ENCODE measurements at places on chromosomes 16 and 17.
A peak's percentile ranks its signal among the peaks of the same experiment; 100 is the strongest.

- no peak for DNase-seq
These were observed 59.0 kb upstream of the RPH3AL start for GRCh38 chr17:411421-412120.

- no peak for DNase-seq
These were observed 33.5 kb downstream of the GNA13 start for GRCh38 chr17:65022751-65023700.

GRCh38 chr16:104928-105327, 26.9 kb downstream of the MPG start:
- no peak for DNase-seq

GRCh38 chr17:42779304-42779935, 990 bp upstream of the WNK4 start:
- DNase-seq, result no peak

- DNase-seq, result peak; percentile 40
These were observed 20.5 kb downstream of the SLC7A6 start for GRCh38 chr16:68284847-68285246.

- DNase-seq, result no peak
These were observed 82.5 kb downstream of the NXN start for GRCh38 chr17:896953-897661.

DNA sequence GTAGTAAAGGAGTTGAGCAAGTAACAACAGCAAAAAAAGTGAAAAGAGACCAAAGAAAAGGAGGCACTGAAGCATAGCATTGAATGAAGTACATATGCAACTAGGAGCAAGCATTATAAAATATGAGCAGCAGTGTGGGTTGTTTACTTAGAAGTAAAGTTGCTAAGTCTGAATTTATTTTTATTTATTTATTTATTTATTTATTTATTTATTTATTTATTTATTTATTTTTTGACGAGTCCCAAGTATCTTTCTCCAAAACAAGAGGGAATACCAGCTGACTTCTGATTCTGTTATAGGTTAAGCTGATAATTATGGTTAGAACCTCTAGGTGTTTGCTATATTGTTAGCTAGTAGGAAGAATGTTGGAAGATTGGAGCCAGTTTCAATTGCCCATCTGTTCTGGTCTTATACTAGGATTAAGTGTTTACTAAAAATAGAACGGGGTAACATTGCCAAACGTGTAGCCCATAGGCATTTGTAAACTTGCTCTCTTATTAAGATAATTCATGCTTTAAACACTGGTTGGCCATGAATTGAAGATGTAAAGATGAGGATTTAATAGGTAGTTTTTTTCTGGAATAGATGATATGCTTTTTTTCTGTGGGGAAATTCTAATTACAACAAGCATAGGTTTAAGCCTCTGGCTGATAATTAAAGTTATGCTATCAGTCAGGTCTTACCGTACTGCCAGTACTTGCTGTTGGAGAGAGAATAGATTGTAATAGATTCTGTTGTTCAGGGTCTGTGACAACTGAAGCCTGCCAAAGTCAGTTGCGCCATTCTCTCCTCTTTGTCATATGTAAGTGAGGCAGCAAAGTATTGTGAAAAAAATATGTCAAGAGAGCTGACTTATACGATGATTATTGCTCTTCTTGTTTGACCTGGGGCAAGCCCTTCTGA, 66.7 kb downstream of the PPM1E start:
- no peak for DNase-seq

- no peak for DNase-seq
These were observed 147.7 kb downstream of the SKAP1 start for GRCh38 chr17:48282303-48282702.

GRCh38 chr17:46935658-46936266, 12.8 kb downstream of the GOSR2 start:
- no peak for DNase-seq

DNA sequence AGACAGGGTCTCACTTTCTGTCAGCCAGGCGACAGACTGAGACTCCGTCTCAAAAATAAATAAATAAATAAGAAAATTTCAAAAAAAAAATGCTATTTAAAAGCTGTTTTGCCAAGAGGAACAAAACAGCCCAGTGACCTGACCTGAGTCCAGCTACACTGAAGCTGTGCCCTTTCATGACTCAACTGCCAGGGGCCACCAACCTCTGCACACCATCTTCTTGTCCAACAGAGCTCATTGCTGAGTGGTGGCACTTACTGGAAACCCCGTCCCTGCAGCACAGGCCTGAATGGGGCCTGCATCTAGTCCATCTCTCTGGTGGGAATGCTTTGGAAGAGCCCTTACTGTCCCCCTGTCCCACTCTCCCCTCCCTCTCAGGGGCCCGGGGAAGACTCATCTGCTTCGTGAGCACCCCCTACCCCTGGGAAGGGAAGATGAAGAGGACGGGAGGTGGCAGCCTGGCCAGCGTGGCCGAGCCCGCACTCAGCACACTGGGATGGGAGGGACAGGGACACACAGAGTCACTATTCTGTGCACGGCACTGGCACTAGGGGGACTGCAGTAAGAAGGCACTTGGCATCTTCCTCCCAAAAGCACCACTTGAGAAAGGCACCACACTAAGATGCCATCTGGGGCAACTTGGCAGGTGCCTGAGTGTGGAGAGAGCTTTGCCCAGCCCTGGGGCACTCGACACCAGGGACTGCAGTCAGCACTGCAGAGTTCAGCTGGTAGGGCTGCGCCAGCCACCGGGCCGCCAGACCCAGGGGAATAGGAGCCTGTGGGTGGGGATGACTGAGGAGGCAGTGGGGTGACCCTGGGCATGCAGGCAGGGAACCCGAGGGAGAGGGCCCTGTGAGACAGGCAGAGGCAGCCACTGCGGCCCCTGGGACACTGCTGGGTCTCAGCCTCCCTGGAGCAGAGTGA, 13.5 kb downstream of the FBXO31 start:
- DNase-seq, result no peak

DNA sequence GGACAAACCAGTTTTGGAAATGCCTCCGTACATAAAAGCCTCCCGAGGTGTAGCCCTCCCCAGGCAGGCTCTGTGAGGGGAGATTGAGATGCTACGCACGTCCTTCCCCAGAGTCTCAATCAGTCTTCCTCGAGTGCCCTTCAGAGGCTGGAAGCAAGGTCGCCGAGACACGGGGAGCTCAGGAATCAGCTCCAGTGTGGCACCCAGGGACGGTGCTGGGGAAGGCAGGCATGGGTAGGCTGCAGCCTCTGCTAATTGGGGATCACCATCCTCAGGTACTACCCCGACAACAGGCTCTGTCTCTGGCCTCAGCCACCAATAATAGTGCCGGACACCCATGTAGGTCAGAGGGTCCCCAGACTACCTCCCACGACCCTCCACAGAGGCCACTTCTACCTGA, 28.1 kb upstream of the GSG1L start:
- no peak for DNase-seq

GRCh38 chr16:65061935-65062518, 59.8 kb downstream of the CDH11 start:
- no peak for DNase-seq

- no peak for DNase-seq
These were observed 10.6 kb upstream of the DUS1L start for GRCh38 chr17:82076018-82076784.

- peak; percentile 37 for DNase-seq
These were observed 64.3 kb downstream of the CNGB1 start for GRCh38 chr16:57906382-57907316.

DNA sequence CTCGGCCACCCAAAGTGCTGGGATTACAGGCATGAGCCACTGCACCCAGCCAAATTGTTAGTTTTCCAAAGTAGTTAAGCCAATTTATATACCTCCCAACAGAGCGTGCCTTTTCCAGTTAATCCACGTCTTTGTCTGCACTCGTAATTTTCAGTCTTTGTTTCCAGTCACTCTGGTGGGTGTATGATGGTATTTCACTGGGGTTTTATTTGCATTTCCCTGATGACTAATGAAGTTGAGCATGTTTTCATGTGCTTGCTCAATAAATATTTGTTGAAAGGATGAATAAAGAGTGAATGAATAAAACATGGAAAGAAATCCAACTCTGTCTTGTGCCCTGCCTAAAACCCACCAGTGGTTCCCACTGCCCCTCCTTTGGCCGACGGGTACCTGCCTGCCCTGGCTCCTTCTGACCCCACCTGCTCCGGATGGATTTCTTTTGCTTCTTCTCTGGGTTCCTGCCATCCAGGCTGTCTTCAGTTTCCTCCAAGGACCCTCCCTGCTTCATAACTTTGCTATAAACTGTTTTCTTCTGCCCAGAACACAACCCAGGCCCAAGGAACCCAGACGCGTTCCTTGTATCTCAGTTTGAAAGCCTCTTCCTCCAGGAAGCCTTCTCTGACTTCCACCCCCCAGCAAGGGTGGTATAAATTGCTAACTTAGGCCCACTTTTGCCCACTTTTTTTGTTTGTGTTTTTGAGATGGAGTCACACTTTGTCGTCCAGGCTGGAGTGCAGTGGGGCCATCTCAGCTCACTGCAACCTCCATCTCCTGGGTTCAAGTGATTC, 3.0 kb upstream of the ABCC1 start:
- no peak for DNase-seq

GRCh38 chr17:50952013-50952412, 85.9 kb upstream of the TOB1 start:
- DNase-seq, result no peak

DNA sequence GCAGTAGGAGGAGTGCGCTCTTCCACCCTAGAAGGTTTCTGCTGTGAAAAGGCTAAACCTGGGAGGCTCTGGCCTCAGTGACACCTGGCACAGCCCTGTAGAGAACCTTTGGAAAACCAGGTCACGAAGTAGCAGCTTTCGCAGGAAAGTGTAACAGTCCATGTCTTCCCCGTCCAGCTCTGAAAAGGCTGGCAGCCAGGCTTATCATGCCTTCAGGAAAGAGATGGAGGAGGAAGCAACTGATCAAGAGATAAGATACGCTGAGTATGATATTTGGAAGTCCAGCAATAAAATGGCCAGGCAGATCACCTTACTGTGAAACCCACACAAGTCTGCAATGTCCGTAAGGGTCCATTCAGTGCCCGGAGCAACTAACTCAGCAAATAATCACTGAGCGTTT, 22.3 kb downstream of the TUBD1 start:
- DNase-seq, result no peak
